ENCODE measurements at places on chromosomes 13 and 19. TPM values are rescaled to one million over a fixed set of nuclear protein-coding genes. Genes with fewer than 3 reads are reported as not detected.

DNA sequence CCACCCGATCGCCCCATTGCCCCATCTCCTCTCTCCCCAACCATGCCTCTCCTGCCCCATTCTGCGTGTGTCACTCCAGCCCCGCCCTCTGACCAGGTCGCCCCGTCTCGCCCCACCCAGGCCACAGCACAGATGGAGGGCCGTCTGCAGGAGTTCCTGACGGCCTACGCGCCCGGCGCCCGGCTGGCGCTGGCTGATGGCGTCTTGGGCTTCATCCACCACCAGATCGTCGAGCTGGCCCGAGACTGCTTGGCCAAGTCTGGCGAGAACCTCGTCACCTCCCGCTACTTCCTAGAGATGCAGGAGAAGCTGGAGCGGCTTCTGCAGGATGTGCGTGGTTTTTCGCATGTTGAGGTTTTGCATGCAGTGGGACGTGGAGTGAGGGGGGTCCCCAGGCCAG is 26.2 kb downstream of the MAST3 start:
- peak; percentile 52 for DNase-seq

GRCh38 chr19:2077398-2077797 is 18.7 kb downstream of the MOB3A start:
- DNase-seq = no peak

DNA sequence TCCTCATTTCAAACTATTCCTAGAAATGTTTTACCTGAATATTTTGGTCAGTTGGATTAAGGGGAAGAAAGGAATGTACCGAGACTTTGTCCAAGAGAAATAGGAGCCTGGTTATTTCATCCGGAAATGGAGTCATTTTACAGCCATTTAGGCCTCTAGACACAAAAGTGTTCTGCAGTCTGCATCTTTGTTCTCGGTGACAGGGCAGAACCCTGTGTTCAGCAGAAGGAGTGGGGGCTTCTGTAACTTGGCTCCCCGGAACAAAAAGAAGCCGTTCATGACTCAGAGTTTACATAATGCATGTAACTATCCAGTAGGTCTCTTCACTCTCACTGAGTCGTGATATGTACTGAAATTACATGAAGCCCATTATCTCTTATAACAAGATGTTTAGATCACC is 21.6 kb upstream of the FNDC3A start:
- no peak for DNase-seq

Gene FEM1A
- 16.1 TPM for total RNA-seq

GRCh38 chr19:38650911-38651584 is 3.6 kb downstream of the ACTN4 start:
- DNase-seq = no peak

- peak; percentile 33 for DNase-seq
These were observed 2.4 kb upstream of the PTGER1 start for GRCh38 chr19:14477418-14478112.

DNA sequence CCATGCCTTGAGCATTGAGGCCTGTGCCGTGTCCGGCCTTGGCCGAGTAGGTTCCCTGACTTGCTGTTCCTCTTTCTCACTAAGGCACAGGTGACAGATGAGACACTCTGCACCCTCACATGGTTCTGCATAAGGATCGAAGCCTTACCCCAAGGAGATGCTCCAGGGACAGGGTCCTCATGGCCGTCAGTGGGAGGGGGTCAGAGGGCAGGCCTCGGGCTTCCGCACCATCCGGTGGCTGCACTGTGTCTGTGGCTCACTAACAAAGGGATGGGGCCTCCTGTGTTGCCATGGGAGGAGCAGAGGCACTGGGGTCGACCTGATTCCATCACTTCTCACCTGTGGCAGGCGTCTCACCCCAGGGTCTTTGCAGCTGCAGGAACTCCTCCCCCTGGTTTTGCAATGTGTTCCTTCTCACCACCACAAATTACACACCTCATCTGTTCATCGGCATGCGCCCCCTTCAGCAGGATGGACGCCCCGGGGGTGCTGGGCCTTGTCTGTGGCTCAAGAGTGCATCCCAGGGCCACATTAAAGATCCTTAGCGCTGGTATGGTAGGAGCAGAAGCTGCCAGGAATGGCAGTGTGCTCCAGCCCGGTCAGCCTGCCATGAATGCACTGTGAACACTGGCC is 113.3 kb upstream of the SOX1 start:
- no peak for DNase-seq

Gene TRPC4
- 3.8 TPM for total RNA-seq

- no peak for DNase-seq
These were observed 600.8 kb downstream of the DIAPH3 start for GRCh38 chr13:59562924-59563323.

DNA sequence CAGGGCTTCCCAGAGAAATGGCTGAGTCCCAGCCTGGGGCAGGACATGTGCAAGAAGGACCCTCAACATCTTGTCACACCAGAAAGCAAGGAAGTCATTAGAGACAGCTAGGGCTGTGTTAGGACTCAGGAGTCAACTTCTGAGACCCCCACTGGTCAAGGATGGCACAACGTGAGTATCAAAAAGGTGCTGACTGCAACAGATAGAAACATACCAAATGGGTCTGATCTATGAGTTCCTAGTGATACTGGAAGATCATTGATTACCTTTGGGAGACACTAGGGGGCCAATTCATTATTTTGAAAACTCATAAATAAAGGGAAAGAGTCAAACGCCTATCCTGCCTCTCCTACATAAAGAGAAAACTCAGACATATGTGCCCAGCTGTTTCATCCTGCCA is 73.5 kb upstream of the GJB6 start:
- no peak for DNase-seq

DNA sequence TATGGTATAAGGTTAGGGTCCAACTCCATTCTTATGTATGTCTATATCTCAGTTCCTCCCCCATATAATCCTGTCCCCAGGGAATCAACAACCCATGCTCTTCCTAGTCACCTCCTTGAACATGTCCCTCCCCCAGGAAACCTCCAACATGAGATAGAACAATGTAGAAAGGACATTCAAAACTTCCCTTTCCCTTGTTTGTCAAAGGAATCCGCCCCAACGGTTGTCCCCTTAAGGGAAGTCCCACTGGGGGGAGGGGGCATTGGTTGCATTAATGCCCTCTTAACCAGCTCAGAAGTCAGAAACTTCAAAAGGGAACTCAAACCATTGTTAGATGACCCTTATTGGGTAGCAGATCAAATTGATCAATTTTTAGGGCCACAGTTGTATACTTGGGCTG is 6.8 kb upstream of the ZNF561 start:
- DNase-seq = no peak

DNA sequence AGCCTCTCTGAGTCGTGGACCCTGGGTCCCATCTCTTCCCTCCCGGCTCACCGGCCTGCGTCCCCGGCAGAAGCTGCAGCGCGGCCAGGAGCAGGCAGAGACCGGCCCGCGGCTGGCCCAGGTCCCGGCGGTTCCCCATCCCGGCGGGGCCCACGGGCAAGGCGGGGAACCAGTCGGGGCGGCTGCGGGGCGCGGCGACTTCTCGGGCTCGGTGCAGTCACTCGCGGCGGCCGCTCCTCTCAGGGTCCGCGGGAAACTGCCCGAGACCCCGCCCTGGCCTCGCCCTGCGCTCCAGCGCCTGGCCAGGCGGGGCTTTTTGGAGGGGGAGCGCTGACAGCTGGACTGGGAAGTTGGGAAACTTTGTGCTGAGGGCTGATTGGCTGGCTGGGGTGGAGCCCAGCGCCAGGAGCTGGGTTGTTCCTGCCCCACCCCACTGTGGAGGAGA is at the start of gene COL5A3:
Gene COL5A3 (minus strand): TSS at position 258 of the 445 bp plus-strand sequence. CDS start 119 bp downstream, at position 139.
- DNase-seq = peak; percentile 93

DNA sequence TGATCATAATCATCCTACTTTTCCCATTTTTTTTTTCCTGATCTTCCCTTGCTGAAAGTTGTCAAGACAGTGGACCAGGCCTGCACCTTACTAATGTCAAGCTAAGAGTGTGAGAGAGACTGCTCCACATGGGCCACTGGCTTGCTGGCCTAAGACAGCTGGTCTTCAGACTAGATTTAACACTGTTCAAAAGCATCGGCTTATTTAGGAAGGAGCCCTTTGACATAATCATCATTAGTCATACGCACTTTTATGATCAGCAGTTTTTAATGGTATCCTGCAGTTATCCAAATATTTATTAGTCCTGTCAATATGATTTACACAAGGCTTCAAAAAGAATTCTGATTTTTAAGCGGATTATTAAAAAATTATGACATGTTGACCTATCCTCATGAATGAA is 270.6 kb downstream of the DNAJC15 start:
- no peak for DNase-seq

GRCh38 chr19:35860818-35861639 is 4.3 kb downstream of the KIRREL2 start:
- DNase-seq = peak; percentile 99

DNA sequence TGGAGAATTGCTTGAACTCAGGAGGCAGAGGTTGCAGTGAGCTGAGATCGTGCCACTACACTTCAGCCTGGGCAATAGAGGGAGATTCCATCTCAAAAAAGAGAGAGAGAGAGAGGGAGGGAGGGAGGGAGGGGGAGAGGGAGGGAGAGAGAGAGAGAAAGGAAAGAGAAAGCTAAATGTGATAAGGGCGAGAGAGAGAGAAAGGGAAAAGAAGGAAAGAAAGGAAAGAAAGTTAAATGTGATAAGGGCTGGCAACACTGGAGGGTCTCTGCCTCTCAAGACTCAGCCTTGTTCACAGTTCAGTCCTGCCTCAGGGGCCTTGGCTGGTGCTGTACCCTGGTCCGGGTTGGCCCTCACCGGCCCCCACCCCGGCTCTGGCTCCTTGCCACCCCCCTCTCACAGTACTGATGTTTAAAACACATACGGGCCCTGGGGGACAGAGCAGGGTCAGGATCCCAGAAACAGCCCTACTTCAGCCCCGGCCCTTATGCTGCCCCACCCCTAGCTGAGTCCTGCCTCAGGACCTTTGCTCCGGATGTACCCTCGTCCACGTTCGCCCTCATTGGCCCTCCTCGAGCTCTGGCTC is 3.5 kb downstream of the MAP1S start:
- DNase-seq = no peak

DNA sequence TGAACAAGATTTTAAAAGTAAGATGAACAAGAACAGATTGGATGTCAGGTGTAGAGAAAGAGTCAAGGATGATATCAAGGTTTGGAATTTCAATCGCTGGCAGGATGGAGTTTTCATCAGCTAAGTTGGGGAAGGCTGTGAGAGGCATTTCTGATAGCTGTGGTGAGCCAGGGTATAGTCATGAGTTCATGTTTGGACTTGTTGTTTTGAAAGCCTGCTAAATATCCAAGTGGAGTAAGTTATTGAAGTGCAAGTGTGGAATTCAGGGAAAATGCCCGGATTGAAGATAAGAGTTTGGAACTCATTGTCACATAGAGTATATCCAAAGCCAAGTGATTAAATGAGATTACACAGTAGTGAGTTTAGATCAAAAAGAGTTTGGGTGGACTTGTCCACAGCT is 11.0 kb upstream of the EPSTI1 start:
- DNase-seq = no peak

DNA sequence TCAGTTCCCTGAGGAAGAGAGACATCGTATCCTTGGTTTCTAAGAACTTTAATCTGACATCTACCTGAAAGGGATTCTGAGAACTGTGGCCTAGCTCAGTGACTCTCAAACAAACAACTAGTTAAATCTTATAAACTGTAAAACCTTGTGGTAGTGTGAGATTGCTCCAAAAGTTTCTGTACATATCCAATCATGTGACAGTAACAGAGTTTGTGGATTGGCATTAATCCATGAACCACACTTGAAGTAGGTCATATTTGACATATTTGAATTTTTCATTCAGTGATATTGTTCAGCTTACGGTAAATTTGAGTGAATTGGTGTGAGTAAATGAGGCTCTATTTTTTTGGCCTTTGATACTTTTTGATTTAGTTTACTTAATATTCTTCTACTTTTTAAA is 15.0 kb downstream of the TDRD3 start:
- DNase-seq = no peak

DNA sequence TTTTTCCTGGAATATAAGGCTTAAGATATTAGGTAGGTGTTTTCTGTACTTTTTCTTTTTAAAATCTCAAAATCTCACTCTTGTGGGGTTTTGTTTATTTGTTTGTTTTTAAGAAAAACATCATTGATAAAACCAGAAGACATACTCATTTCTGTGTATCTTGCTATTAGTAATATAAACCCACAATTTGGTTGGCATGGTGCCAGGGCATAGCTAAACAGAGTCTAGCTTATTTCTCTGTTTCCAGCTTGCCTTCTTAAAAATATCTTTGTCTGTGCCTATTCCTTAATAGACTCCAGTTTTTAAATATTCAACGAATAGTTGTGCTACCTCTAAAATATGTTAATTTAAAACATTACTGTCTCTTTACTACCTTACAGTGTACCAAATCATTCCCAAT is 1121.9 kb upstream of the PCDH20 start:
- DNase-seq = no peak

DNA sequence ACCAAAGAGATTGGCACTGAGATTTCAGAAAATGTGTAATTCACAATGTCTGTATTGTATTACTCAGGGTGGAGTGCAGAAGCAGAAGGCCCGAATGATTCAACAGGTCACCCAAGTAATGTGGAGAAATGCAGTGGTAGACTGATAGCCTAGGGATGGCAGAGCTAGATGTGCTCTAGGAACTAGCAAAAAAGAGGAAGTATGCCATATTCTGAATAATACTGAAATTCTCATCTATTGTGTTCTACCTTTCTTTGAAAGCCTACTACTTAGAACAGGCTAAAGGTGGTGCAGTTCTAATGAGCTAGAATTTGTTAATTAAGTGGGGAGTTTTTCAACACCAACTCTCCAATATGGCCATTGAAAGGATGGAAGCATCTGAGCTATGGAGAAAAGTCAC is 1449.8 kb upstream of the MIR17HG start:
- DNase-seq = no peak

Gene LIN37
- total RNA-seq = 5.0 TPM

- peak; percentile 99 for DNase-seq
These were observed 11.0 kb downstream of the FUZ start for GRCh38 chr19:49801966-49802661.

Measured in H7 (cell line).